Activated CD4-positive, CD25-positive, alpha-beta regulatory T cell treated with anti-CD3 and anti-CD28 coated beads, Interleukin-2, amount 50 U/mL, for 16 hours (primary cell): ENCODE measurements at places on chromosomes 7 and 10.

- DNase-seq = no peak
These were observed 42.1 kb upstream of the DNAAF5 start for GRCh38 chr7:684416-684815.

DNA sequence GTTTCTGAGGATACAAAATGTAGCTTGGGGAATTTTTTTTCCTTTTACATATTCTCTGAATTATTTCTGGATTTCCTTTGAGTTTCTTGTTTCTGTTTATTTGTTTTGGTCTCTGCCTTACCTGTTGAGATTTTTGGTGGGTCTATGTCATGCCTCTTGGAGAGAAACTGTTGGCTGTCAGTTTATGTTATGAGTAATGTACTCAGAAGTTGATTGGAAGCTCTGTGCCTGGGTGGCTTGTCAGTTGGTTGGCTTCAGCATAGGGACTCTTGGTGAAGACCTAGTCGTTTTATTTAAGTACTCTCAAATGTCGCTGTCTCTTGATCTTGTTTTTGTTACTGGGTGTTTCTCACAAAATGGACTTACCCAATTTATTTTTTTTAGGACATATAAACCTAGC is 132.4 kb downstream of the CDK14 start:
- no peak for DNase-seq

GRCh38 chr10:5373891-5374611 is 9.3 kb downstream of the UCN3 start:
- no peak for DNase-seq

DNA sequence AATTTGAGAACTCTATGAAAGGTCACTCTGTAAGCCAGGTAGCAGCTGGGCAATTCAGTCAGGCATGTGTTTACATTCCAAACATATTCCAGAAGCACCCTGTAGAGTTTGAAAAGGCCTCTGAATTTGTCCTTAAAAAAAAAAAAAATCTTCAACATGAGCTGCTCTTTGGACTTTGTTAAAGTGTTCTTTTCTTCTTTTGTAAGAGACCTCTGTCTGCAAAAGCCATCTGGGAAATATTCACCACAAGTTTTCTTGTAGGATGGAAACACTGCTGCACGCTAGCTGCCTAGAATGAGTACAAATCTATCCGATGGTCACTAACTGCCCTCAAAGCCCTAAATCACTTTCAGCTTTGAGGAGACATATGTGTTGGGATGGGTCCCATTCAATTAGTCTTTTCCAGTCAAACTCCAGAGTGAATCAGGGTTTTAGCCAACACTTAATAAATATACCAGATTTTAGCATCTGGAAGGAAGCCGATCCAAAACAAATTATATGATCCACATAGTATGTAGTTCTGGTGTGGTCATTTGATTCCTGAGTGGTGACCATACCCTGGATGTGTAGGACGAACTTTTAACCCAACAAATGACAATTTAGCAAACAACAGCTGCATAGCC is 85.9 kb downstream of the CD36 start:
- no peak for DNase-seq

- DNase-seq = no peak
These were observed 66.1 kb upstream of the GTF2IRD1 start for GRCh38 chr7:74387606-74388005.

GRCh38 chr10:48659790-48660189 is 24.9 kb upstream of the WDFY4 start:
- no peak for DNase-seq

DNA sequence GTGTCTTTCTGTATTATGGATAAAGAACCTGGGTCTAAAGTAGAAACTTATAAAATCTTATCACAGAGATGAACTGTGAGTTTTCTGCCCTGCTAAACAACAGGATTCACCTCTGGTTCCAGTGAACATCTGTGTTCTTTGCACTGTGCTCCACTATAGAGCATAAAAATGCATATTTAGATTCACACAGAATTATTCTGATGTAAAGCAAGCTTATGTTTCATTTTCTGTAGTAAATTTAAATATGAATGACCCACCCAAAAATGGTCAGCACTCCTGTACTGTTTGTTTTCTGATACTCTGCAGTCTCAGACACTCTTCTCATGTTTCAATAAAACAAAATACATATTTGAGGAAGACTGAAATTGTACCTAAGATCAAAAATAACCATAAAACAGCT is 204.5 kb upstream of the PLXDC2 start:
- no peak for DNase-seq

GRCh38 chr7:157568770-157569584 is 232.2 kb downstream of the DNAJB6 start:
- no peak for DNase-seq

DNA sequence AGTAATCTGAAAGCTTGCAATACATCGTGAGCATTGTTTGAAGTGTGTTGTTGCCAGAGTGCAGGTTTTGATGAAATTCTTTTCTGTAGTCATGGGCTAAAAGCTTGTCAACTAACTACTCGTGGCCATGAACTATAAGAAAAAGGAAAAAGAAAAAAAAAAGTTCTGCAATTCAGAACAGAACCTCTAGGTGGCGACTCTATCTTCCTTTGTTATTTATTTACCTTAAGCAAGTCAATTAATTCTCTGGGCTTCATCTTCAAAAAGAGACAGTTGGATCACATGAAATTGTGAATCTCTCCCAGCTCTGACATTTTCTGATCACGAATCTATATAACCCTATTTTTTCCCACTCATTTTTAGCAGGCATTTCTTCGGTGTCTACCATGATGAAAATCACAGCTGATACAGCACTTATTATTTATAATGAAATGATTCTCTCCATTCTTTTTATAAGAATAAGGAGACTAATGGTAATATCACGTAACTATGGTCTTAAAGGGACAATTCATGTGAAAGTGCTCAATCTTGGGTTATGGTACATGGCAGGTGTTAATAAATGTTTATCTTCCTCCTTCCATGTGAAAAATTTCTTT is 18.8 kb downstream of the TMEM196 start:
- DNase-seq = no peak

DNA sequence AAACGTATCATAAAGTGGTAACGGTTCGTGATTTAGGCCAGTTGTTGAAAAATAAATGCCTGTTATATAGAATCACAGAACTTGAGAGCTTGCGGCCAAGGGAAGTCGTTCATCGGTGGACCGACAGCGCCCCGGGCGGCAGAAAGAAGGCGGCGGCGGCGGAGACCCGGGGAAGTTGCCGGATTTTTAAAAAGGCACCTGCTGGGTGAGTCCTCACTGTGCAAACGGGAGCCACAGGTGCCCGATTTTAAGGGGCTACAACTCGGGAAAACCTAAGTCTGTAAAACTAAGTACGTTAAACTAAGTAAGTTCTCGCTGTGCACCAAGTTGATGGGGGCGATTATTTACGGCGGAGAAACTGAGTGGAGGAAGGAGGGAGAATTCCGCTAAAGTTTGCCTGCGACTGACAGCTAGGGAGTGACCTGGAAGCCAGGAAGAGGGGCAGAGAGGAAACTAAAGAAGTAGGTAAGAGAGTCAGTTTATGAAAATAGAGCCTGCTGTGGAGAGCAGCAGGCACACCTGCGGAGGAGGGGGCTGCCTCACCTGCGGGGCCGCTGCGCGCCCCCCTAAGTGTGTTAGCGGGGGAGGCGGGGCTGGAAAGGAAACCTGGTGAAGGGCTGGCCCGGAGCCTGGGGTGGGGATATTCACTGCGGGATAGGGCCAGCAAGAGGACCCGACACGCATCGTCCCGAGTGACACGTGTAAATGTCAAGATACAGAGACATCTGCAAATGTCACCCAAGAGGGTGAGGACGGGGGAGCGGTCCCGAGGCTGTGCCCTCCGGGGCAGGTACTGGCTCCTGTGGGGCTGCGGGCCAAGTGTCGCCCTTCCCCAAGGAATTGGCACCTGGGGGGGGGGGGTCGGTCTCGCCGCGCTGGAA is 996 bp downstream of the ADAM12 start:
- DNase-seq = peak; percentile 28

DNA sequence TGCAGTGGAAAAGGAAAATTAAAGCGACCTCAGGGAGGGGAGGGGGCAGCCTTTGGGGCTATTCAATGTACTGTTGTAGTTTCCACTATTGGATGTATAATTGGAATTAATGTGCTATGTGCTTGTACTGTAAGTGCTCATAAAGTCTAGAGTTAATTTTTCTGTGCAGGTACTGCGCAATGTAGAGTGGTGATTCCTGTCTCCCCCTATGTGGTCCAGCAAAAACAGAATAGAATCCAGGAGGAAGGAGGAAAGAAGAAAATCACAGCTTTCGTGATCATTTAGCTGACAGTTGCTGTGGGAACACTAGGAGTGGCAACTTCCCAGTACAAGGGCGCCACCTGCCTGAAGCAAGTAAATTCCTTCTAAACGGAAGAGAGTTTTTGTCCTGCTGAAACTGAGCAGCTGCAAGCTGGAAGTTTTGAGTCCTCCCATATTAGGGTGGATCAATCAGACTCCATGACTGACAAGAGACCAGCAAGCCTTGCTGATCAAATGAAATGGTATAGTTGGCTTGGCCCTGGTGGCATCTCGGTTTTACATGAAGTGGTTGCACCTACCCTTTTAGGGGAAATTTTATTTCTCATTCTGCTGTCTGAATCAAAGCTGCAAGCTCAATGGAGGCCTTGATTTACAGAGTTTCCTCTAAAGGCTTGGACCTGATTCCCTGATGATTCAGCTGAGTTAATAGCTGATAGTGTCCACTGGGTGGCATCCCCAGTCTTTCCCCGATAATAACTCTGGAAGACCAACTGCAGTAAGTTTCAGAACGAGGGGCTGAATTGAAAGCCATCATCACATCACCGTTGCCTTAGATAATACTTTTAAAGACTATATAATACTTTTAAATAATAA is 299.8 kb downstream of the HGF start:
- DNase-seq = no peak

DNA sequence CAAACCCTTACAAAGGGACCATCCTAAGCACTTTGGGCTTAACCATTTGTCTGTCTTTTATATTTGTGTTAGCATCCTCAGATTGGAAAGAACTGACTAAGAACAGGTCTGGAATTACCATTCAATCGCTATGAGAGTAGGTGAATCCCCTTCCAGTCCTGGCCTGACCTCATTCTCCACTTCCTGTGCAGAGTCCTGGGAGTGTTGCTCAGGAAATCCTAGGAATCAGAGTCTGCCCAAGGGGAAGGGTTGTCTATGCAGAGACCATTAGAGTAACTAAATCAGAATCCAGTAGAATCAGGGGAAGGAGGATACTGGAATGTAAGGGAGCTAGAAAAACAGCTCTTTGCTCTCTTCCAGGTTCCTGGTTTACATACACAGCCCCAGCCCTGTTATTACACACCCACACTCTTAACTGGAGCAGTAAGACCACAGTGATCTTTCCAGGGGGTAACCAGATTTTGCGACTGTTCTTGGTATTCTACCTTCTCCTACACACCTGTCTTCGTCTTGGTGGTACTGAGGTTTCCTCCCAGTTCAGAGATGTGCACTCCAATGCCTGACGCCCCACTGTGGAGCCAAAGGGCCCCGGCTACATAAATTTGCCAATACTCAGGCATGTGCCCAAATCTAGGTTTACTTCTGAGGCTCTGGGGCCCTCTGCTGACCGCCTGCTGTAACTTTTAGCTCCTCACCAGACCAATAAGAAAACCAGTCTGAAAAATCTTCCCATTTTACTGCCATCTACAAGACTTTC is 103.7 kb downstream of the RNF216 start:
- DNase-seq = no peak

DNA sequence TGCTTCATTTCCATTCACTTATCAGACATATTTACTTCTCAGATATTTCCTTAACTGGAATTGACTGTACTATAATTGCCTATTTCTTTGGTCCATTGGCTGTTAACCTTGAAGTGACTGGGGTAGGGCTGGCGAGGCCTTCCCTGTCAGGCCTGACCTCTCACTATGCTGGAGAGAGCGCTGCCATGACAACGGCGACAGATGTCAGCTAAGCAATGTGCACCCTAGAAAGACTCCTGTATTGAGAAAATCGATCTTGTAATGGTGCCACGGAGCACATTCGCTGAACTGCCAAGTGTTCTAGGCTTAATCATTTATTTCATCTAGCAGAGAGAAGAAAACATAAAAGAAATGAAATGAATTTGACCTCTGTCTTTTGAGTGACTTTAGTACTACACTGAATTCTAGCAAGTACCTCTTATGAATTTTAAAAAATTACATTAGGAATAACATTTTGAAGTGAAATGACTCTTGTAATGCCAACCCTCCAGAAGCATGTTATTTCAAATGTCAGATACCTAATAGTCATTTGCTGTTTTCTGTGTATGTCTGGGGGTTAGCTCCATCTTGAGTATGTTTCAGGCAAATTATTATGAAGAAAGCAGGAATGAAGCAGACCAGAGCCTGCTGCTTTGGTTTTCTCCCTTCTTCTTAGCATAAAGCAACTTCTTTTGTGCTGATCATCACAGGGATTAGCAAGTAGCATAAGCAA is 148.0 kb downstream of the SNX10 start:
- DNase-seq = no peak

DNA sequence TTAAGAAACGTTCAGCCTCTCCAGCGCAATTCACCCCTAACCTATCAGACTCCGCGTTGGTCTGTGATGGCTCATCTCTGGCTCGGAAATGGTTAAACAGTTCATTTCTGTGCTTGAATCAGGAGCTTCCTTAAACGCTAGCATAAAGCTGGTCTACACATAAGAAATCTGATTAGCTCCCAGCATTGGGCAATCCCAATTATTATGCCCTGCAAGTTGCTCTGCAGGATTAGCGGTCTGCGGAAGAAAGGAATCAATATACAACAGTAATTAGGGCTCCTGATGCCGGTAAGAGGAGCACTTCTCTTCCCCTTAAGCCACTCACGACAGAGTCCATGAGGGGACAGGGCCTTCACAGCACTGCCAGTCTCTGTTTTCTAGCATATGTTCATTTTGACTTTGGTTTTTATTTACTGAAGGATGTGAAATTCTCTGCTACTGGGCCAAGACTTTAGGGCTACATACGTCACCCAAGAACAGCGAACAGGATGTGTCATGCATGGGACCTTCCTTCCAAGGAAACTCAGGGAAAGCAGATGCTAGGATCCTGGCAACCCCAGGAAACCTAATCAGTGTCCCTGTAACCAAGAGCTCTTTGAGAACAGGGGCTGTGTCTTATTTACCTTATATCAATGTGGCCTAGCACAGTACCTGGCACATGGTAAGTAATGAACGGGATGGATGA is 324.4 kb downstream of the KCNMA1 start:
- no peak for DNase-seq

DNA sequence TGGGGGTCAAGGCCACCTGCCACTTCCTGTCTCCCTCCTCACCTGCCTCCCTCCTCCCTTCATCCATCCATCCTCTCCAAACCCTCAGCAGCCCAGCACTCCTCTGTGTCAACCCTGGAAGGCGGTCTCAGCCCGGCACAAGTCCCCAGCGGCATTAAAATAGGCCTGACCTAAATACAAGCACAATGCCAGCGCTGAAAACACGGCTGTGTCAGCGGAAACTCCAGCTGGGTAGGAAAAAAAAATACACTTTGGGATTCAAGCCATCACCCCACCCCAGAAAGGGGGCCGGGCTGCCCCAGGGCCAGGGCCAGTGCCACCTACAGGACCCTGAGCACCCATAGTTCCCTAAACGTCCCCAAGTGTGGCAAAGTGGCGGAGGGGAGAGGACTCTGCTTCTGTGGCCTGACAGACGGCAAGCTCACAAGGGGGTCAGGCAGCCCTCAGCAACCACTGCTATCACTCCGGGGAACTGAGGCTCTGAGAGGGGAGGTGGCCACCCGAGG is 22.7 kb upstream of the GTF2IRD1 start:
- no peak for DNase-seq

GRCh38 chr7:139393621-139394211 is 34.0 kb downstream of the LUC7L2 start:
- DNase-seq = no peak
